ENCODE measurements at places on chromosomes 6 and 20.

DNA sequence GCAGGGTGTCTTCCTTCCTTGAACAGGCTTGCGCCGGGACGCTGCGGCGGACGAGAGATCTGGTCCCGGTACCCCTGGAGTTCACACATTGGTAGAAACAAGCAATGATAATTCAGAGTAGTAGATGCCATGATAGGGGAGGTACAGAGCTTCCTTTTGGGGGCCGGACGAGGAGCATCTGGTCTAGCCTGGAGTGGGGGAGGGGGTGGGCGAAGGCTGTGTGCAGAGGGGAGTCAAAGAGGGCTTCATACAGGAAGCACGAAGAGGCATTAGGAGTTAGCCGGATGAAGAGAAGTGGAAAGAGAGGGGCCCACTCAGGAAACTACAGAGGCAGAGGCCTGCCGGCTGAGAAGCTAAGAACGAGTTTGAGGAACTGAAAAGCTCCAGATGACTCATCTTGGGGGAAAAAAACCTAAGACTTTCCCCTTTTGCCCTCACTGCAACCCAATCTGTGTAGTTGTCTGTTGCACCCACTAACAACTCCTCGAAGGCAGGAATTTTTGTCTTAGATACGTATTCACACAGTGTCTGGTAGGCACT is 611 bp downstream of the CNPY3 start:
- DNase-seq = peak; percentile 79

DNA sequence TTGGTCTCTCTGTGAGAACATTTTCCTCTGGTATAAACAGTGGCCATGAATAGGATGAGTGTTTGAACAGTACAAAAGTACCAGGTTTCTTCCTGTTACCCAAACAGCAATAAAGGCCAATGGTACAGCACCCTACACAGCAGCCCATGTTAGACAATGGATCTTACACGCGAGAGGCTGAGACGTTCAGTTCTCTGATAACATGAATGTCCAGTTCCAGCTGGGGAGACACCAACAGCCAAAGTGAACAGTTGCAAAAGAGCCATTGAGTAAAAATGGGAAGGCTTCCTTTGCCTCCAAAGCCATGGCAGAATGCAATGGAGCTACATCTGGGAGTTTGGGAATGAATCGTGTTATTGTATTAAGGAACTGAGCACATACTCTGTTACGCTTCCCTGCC is 246.8 kb upstream of the SGK1 start:
- DNase-seq = no peak

GRCh38 chr6:34047913-34048867 is 97.7 kb downstream of the GRM4 start:
- no peak for DNase-seq

DNA sequence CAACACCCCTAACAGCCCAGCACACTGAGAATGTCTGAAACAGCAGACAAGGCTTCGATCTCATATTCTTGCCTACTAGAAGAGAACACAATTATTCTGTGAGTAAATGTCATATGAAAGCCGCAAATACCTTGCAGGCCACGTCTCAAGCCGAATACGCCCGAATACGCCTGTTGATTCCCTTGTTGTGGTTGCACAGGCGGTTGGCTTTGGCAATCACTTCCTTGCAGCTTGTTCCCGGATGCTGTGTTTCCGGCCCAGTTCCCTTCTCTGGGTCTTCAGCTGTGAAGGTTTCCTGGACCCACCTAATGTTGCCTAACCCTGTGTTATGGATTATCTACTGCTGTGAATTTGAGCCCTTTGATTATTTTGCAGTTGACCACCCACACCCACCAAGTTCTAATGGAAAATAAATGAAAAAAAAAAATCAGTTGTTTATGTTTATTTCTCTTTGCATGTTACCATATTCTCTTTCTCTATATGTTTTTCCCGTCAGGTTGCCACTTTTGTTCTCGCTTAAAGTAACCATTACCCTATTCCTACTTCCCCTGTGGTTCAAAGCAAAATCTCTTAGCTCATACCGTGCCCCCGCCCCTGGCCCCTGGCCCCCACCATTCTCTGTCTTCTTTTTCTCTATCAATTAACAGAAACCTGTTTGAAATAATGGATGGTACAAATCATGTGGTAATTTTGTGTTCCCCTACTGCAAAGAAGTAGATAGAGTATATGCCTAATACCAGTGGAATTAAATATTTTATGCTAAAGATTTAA is 172.4 kb downstream of the ADGB start:
- no peak for DNase-seq

GRCh38 chr6:33147807-33148666 is 44.2 kb downstream of the COL11A2 start:
- DNase-seq = peak; percentile 52

GRCh38 chr20:48728042-48728825 is 99.6 kb downstream of the PREX1 start:
- no peak for DNase-seq

- DNase-seq = no peak
Measured at GRCh38 chr6:130189531-130190397, 33.0 kb downstream of the SAMD3 start.

DNA sequence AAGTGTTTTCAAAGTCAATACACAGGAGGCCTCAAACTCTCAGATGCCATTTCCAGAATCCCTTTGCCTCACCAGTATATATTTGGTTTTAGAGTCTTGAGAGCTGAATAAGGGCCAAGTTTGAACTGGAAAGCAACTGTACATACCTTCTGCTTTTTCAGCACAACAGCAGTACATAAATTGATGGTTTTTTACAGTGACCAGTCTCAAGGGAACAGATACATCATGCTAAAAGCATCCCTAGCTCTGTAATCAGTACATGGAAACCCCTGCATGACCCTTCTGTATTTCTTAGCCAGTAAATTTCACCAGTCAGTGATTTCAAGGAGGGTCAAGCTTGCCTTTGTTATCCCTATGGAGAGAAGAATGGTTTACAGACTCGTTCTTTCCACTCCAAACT is 40.6 kb upstream of the ECHDC1 start:
- peak; percentile 39 for DNase-seq

GRCh38 chr6:106975738-106976064 is 1.2 kb upstream of the CD24 start:
- DNase-seq = no peak

DNA sequence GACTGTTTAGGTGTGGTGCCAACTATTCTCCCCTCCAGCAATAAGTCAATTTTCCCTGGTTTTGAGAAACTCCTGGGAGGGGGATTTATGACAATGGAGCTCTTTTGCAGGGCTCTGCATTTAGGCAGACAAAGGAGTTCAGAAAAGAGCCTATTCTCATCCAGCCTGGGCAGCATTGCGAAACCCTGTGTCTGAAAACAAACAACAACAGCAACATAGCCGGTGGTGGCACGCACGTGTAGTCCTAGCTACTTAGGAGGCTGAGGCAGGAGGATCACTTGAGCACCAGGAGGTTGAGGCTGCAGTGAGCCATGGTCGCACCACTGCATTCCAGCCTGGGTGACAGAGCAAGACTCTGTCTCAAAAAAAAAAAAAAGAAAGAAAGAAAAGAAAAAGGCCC is 6.4 kb downstream of the CLPS start:
- no peak for DNase-seq

- DNase-seq = peak; percentile 52
Measured at GRCh38 chr6:44219053-44219814, 2.5 kb downstream of the MYMX start.

GRCh38 chr6:129130959-129131681 is 248.2 kb downstream of the LAMA2 start:
- no peak for DNase-seq

- DNase-seq = no peak
Measured at GRCh38 chr20:61125546-61126180, 126.4 kb upstream of the CDH4 start.

DNA sequence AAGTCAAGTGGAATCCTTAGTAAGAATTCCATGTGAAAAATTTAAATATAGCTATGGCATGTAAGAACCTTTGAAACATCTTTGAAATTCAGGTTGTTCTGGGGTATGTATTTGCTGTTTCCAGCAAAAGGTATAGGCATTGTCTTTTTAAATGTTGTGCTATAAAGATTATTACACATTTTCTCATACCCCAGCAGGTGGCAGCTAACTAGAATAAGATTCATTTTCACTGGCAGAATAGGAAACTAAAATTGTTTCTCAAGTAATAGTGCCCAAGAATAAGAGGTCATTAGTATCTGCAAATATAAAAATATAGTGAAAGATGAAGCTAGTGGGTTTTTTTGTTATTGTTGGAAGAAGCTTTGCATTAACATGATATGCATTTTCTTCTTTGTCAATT is 1.8 kb downstream of the GRIK2 start:
- DNase-seq = peak; percentile 32

DNA sequence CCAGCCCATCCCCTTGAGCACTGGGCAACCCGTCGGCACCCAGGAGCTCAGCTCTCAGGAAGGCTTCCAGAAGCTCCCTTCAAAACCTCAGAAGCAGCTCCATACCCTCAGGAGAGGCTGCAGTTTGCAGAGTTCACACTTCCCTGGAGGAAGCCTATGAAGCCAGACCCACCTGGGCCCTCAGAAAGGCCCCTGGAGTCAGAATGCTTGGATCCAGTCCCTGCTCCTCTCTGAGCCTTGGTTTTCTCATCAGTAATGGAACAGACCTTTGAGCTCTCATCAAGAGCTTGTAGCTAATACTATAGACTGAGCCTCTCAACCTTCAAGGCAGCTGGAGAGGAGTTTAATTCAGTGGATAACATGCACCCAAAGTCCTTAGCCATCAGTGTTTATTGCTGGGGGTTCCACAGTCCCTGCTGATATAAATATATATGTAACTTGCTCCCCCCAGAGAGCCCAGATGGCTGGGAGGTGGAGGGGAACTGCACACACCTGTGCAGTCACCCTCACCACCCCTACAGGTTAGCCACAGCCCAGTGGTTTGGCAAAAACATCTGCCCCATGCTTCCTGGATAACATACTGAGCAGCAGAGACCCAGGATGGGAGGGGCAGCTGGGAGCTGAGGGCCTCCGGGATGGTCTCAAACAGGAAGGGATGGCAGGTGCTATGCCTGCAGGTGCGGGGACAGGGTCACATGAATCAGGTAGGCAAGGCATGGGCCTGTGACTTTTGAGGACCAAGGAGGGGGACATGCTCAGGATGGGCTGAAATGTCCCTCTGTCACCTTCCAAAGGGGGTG is 120.1 kb downstream of the SNX5 start:
- no peak for DNase-seq

DNA sequence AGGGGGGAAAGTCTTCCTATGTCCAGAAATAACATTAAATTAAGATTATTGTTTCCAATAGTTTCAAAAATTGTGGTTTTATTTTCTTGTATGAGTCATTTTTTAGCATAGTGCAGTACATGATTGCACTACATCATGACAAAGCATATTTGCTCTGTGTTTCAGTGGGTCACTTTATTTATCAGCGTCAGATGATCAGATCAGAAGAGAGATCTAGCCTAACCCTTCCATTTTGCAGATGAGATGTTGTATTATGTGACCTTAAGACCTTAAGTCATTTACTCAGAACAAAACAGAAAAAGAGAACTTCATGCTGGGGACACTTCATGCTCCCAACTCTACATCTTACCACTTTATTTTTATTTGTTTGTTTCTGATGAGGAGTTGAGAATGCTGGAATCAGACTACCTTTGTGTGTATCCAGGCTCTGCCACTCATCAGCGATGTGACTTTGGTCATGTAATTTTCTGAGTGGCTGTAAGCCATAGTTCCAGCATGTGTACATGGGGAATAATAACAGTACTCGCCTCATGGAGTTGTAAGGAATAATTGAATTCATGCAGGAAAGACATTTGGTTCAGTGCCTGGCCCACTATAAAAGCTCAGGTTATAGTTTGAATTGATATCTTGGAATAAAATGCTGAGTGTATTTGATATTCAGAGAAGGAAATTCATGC is 13.5 kb downstream of the EYA4 start:
- DNase-seq = peak; percentile 62

DNA sequence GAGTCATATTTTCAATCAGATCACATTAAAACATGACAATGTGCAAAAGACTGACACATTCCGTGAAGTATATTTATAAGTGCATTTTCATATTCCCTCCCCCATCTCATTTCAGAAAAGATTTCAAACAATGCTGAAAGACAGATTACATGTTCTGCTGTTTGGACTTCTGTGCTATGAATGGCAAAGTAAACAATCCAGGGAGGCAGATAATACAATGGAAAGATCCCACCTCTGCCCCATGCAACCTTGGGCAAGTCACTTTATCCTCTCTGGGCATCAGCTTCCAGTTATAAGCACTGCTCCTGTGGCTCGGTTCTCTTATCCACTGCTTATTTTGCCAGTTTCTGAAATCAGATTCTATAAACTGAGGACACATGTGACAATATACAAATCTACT is 110.2 kb downstream of the RCAN2 start:
- DNase-seq = no peak

DNA sequence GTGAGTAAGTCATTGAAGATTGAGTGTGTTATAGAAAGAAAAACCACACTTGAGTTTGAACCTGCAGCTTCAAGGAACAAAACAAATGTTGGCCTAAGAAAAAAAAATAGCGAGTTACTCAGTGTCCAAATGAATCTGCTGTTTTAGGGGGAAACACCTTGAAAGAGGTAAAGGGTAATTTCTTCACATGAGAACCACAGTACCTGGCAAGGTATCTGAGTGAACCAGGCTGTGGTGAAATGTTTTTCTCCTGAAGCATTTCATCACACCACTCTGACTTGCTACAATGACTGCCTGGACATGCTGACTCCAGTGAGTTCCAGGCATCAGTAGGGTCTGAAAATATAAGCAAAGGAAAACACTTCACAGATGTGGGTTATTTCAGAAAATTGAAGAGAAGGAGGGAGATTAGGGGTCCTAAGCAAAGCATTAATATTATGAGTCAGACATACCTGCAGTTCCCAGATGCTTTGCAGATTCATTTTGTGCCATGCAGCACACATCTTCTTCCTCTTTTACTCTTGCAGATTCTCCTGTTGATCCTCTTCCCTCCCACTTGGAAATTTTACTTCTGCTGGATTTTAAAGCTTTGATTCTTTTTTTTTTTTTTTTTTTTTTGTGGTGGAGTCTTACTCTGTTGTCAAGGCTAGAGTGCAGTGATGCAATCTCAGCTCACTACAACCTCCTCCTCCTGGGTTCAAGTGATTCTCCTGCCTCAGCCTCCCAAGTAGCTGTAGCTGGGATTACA is 206.2 kb upstream of the SGK1 start:
- DNase-seq = no peak

- no peak for DNase-seq
Measured at GRCh38 chr6:169881398-169881797, 130.0 kb downstream of the ERMARD start.

- peak; percentile 64 for DNase-seq
Measured at GRCh38 chr20:22339091-22339881, 245.1 kb downstream of the FOXA2 start.

- no peak for DNase-seq
Measured at GRCh38 chr6:35742842-35743241, 6.0 kb downstream of the ARMC12 start.

- DNase-seq = no peak
Measured at GRCh38 chr6:818196-818595, 125.3 kb upstream of the EXOC2 start.

DNA sequence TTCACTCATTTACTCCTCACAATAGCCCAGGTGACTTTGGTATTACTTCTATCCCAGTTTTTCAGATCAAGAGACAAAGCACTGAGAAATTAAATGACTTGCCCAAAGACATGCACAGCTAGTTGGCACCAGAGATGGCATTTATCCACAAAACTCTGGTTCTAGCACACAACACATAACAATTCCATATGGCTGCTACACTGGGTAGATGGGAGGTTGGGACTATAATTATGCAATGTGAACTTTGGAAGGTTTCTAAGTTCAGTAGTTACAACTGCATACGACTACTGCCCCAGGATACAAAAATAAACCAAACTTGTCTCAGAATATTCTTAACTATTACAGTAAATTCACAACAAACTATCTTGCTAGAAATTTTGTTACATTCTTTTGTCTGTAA is 54.2 kb upstream of the MLIP start:
- no peak for DNase-seq

GRCh38 chr20:5836569-5836968 is 86.4 kb downstream of the SHLD1 start:
- no peak for DNase-seq
